Smooth muscle cell of bladder (primary cell): ENCODE measurements at places on chromosomes 2 and 18. TPM values are rescaled to one million over a fixed set of nuclear protein-coding genes. Genes with fewer than 3 reads are reported as not detected.

The GTF2A1L gene
- total RNA-seq, result 0.09 and 3.6 TPM in 2 replicates

The ASB18 gene
- not detected in 2 replicates for total RNA-seq

The METTL5 gene
- 33.8 and 36.2 TPM in 2 replicates for total RNA-seq

The SCYGR4 gene
- total RNA-seq, result 0.09 TPM in 1 of 2 replicates, not detected in the other

The NPHP1 gene
- 4.7 and 6.9 TPM in 2 replicates for total RNA-seq

The CPS1 gene
- 15.5 and 18.4 TPM in 2 replicates for total RNA-seq

The CD207 gene
- total RNA-seq, result not detected in 2 replicates

The OTX1 gene
- total RNA-seq, result 0.14 and 0.18 TPM in 2 replicates

The FKBP7 gene
- 81.6 and 102 TPM in 2 replicates for total RNA-seq

The CHRND gene
- not detected in 2 replicates for total RNA-seq

The TOGARAM2 gene
- 0.14 and 0.37 TPM in 2 replicates for total RNA-seq

The IL1RL2 gene
- 0.85 and 1.5 TPM in 2 replicates for total RNA-seq

The SAG gene
- not detected in 2 replicates for total RNA-seq

The CRYBA2 gene
- not detected in 2 replicates for total RNA-seq

The CCDC141 gene
- total RNA-seq, result under 0.01 TPM in 1 of 2 replicates, not detected in the other

The FAM124B gene
- under 0.01 and 0.14 TPM in 2 replicates for total RNA-seq

The DOK6 gene
- 7.3 and 12.3 TPM in 2 replicates for total RNA-seq

The FOXD4L1 gene
- total RNA-seq, result under 0.01 and 0.09 TPM in 2 replicates

The CROCC2 gene
- 0.09 and 0.14 TPM in 2 replicates for total RNA-seq

The BMP10 gene
- total RNA-seq, result not detected in 2 replicates

The OR6B2 gene
- not detected in 2 replicates for total RNA-seq

The SATB2 gene
- 17.6 and 19.0 TPM in 2 replicates for total RNA-seq

The B3GNT7 gene
- total RNA-seq, result under 0.01 and 0.18 TPM in 2 replicates

The RTP5 gene
- not detected in 2 replicates for total RNA-seq

The NAT8 gene
- total RNA-seq, result not detected in 2 replicates

The GPR45 gene
- not detected in 2 replicates for total RNA-seq
